Body of pancreas (tissue), 4 donors: ENCODE measurements at places on chromosomes 5 and 9. TPM values are rescaled to one million over a fixed set of nuclear protein-coding genes. Genes with fewer than 3 reads are reported as not detected.

DNA sequence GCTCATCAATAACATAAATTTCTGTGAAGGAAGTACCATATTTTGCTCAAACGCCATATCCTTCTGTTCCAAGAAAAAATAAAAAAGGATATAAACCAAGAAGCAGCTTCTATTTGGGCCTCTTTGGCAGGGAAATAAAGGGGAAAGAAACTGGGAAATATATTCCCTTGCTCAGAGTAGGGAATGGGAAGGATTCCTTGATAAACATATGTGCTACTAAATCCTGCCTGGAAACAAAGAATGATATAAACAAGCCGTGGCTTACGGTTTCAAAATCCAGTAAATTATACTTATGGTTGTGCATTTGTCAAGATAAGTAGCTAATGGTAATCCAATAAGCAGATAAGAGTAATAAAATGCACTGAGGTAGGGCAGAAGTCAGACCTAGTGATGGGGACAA lies 481.6 kb downstream of the NTRK2 start:
- no peak for DNase-seq

DNA sequence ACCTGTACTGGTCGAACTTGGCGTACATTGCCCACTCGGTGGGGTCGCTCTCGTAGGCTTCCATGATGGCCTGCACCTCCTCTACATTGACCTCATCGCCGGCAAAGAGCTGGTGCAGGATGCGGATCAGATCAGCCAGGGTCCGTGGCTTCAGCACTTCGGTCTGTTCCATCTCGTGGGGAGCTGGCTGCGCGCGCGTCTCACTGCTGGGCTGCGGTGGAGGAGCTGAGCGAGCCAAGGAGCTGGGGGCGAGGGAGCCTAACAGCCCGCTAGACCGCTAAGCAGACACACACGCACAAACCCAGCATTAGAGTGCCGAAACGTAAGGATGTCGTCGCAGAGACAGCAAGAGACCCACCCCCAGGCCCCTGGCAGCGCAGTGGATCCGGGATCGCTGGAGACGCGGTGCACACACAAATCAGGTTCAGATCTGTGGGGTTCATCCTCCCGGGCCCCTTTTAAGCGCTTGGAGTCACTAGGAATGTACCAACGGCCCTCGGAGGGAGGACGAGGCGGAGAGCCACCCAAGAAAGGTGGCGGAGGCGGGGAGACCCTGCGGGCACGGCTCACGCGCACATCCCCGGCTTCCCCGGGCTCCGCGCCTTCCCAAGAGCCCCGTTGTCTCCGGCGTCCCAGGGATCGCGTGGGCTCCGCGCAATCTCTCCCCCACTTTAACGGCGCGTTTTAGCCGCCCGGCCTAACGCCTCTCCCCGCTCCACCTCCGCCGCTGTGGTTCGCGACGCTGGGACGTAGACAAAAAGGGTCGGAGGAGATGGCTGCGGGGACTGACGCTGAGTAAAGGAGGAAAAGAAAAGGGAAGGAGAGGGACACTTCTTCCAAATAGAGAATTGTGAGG lies at the start of gene CDO1:
Gene CDO1, minus strand, starts transcription at position 434 of the 856 bp plus-strand sequence. Its CDS starts 262 bp downstream, at position 172.
- DNase-seq, result peak; percentile 48

Gene MACROH2A1
- 78.9 TPM for total RNA-seq

Gene TEX48
- not detected for total RNA-seq

Gene FAM53C
- 33.7 TPM for total RNA-seq

Gene PRRT1B
- total RNA-seq, result 0.33 TPM
